ENCODE measurements at places on chromosomes 5 and 9.

GRCh38 chr9:28528049-28528448 is 954.8 kb upstream of the C9orf72 start:
- no peak for DNase-seq

GRCh38 chr5:143051244-143052058 is 281.3 kb downstream of the ARHGAP26 start:
- DNase-seq, result no peak

DNA sequence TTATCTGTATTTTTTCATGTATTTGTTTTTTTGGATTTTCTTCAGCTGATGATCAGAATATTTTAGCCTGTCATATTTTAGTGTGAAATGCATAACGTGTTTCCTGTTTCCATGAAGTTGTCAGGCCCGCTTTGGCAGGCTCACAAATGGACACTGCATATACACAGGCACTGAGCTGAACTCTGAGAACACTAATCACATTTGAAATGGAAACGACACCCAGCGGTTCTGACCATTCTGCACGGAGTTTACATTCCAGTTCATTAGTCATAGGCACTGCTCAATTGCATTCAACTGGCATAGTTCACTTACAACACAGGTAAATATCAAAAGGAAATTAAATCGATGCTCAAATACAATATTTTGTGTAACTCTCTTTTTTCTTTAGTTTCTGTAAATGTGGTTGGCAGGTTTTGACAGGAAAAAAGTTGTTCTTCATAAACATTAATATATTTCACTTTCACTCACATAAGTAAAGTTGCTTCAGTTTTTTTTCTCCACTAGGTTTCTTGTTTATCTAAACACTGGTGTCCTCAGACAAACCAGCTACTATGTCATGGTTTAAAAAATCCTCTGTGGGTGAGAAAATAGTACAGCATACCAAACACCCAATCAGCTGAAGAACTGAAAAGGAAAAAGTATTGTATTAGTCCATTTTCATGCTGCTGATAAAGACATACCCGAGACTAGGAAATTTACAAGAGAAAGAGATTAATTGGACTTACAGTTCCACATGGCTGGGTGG is 559.0 kb upstream of the DAP start:
- no peak for DNase-seq

DNA sequence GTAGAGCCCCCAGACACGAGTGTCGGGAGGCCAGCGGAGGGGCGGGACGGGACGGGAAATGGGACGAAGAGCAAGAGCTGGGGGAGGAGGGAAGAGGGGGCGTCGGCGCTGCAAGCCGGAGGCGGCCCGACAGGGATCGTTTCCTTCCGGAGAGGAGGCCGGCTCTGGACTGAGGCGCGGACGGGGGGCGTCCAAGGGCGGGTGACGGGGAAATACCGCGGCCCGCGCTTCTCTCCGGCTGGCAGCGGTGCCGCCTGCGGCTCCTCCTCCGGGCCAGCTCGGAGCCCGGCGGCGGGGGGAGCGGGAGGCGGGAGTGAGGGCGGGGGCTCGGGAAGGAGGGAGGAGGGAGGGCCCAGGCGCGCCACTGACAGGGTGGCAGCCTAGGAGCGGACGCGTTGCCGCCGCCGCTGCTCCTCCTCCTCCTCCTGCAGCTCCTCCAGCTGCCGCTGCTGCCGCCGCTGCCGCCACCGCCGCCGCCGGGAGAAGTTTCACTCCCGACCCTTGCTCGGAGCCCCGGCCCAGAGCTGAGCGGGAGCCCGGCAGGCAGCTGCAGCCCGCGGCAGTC is at the start of gene CHSY3:
CHSY3 (plus strand) TSS at position 364 of the 565 bp plus-strand sequence.
- peak; percentile 61 for DNase-seq
